GM10248 (cell line): ENCODE measurements at places on chromosomes 13 and 19.

- DNase-seq: no peak
These were observed 1.6 kb downstream of the BRSK1 start for GRCh38 chr19:55285229-55285890.

DNA sequence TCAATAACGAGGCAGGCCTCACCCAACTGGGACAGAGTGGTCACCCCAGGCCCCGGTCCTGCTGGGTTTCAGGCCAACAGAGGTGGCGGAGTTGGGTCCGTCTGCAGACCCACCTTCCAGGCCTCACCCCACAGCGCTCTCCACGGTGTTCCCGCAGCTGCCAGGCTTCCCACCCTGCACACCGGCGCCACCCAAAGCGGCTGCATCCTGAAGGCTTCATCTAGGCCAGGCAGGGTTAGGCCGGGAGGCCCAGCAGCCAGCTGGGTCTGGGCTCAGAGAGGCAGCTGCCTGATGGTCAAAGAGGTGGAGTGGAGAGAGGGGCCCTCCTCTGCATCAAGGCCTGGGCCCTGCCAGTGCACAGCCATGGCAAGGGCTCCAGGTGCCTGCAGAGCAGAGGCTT lies 44.1 kb downstream of the EPSTI1 start:
- no peak for DNase-seq

DNA sequence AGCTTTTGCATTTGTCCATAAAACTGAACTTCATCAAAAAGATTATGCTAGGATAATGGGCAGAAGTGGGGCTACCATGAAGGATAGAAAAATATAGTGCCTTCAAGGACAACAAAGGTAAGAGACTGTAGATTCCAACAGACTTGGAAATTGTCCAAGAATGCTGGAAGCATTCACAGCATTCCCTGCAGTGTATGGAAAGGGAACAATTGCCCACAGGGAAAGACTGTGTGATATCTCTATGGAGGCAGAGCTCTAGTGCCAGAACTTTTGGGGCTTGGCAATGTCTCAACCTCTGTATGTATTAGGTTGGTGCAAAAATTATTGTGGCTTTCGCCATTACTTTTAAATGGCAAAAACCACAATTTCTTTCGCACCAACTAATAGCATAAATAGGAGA lies 1598.8 kb upstream of the MIR17HG start:
- DNase-seq: no peak

- DNase-seq: no peak
These were observed 587 bp downstream of the S1PR4 start for GRCh38 chr19:3178973-3179738.

DNA sequence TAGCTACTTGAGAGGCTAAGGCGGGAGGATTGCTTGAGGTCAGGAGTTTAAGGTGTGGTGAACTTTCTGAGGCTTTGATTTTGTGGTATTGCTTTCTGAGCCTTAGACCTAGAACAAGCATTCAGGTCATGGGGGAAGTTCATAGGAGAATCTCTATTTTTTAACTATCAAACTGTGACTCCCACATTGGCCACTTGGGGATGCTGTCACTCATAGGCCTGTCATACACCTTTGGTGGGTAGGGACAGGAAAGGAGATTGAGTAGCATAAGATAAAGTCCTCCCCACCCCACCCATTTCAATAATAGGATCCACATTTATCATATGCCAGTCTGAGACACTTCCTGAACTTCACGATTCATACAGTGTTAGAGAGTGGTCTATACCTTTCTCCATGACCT lies 41.9 kb upstream of the PSG2 start:
- DNase-seq: no peak

DNA sequence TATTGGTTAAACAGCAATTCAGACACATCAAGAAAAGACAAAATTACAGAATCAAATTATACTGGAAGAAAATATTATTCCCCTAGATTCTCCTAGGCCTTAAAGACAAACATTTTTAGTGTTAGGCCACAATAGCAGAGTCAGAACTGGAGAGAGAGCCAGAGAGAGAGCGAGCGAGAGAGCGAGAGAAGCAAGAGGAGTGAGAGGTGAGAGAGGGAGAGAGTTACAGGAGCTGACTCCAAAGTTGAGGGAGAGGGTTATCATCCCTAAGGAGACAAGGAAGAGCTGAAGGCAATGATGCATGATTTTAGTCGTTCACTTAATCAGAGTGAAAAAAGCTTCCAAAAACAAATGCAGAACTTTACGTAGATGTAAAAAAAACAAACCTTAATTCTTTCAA lies 20.2 kb upstream of the ZNF227 start:
- no peak for DNase-seq

DNA sequence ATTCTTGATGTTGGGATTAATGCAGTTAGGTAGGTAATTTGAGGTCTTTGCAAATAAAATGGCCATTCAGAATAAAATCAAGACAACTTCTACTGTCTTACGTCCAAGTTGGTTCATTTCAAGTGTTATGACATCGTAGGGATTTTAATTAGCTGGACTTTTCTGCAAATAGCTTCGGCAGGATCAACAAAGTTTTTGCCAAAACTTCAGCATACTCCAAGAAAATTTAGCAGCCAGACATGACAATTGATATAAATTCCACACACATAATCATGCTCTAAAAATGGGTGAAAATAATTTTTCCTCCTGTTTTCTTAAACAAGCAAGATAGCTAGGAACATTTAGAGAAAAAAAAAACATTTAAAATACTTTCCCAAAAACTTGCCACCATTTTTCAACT lies 158.8 kb downstream of the RGCC start:
- DNase-seq: no peak

DNA sequence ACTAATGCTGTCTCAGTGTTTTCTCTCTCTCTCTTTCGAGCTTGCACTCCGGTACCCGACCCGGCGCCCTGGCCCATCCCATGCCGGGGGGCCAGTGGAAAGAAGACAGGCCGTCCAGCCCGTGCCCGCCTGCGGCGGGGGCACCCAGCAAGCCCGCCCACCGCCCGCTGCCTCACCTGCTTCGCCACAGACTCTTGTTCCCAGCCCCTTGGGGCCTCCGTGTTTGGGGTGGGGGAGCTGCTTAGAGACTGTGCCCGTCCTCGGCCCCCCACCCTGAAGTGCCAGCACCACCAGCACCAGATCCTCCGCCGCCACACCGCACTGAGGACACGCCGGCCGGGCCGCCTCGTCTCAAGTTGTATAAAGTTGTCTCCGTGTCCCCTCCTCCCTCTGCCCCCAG lies 2.4 kb downstream of the LENG9 start:
- no peak for DNase-seq

- DNase-seq: no peak
These were observed 69.7 kb upstream of the SLC15A1 start for GRCh38 chr13:98822225-98822606.

DNA sequence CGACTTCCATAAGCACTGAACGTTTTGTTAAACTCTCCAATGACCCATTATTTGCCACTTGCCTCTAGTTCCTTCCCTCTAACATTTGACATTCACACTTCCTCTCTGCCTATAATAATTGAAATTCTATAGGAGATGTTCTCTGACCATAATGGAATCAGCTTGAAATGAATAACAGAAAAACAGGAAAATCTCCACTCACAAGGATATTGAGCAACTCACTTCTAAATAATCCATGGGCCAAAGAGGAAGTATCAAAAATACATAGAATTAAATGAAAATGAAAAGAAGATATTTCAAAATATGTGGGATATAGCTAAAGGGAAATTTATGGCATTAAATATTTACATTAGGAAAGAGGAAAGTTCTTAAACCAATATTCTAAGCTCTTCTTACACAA lies 3.4 kb upstream of the FCGBP start:
- no peak for DNase-seq

- no peak for DNase-seq
These were observed 5.1 kb downstream of the UBAC2 start for GRCh38 chr13:99205621-99206220.

DNA sequence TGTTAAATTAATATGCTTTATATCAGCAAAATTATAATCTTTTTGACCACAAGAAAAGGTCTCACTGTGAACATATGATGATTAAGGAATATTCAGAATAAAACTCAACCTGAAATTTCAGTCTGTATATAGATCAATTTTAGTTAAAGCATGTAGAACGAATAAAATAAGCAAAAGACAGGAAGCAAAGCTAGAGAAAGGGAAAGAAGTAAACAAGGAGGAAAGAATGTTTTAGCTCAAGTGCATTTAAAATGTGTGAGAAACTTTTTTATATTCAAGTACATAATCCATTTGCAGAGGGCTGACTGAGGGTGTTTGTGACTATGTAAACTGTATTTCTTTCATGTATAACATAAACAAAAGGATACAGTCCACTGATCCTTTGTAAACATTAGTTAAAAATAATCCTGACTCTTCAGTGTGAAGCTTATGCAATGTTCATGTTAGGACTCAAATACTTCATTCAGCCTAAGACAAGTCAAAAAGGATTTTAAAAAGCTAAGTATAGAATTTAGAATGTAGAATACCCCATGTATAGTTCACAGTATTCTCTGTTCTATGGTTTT lies 472.1 kb downstream of the DIAPH3 start:
- DNase-seq: no peak

- DNase-seq: no peak
These were observed 38.8 kb downstream of the ZNF611 start for GRCh38 chr19:52695996-52696395.

- no peak for DNase-seq
These were observed 362.4 kb downstream of the DIAPH3 start for GRCh38 chr13:59801107-59801880.

DNA sequence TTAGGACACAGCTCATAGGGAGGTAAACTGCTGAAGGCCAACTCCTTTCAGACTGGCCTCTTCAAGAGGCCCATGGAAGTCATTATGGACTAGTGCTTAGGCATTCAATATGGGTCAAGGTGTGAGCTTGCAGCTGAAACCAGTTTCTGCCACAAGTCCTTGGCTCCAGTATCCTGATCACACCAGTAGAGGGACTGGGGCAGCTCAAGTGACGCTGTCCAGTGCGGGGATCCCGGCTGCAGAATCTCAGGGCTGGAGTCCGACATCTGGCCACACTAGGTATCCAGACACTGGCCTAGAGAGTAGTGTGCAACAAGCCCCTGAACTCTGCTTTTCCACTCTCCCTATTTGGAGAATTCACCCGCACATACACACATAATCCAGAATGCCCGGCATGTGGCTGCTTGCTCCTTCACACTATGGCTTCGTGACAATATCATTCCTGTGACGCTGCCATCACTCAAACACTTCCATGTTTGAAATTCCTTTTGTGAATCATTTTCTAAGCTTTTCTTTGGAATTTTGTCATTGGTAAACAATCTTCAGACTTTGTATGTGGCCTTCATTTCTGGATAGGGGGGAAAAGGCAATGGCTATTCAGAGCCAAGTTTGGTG lies 425.1 kb downstream of the EFNB2 start:
- no peak for DNase-seq

DNA sequence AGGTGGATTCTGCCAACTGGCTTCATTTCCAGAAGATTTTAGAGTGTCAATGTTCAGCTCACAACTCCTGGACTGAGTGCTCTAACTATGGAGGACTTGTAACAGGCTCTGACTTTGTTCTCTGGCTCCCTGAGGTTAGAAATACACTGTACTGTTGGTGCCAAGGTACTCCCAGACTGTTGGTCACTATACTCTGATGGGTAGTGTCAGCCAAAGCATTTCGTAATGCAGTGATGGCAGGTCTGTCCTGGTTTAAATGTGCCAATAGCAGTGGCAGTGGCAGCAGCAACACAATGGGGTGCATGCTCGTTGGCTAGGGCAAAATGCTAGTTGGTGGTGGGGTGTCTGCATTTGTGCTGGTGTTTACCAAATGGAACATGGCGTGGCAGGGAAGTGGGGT lies 472.2 kb downstream of the TDRD3 start:
- DNase-seq: no peak

DNA sequence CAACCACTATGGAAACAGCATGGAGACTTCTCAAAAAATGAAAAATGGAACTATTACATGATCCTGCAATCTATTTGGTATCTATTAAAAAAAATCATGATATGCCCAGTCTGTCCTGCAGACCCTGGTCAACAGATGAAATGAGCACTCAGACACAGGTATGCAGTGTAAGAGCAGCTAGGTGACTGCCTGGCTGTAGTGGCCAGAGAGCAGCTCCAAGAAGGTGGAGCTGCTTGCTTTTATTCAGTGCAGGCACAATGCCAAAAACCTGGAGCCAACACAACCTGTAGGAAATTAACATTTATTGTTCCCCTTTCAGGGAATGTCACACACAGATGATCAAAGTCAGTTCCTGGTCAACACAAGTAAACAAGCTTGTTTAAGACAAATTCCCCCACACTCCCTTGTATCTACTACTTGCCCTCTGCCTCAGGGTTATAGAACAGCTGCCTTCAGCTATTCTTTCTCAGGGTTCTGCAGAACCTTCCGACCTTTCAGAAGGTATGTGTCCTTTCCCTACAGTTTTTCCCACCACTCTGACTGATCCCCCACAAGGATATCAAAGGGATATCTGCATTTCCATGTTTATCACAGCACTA lies 933.7 kb upstream of the SLITRK5 start:
- no peak for DNase-seq

GRCh38 chr13:29361716-29362115 lies 233.8 kb downstream of the SLC7A1 start:
- no peak for DNase-seq

DNA sequence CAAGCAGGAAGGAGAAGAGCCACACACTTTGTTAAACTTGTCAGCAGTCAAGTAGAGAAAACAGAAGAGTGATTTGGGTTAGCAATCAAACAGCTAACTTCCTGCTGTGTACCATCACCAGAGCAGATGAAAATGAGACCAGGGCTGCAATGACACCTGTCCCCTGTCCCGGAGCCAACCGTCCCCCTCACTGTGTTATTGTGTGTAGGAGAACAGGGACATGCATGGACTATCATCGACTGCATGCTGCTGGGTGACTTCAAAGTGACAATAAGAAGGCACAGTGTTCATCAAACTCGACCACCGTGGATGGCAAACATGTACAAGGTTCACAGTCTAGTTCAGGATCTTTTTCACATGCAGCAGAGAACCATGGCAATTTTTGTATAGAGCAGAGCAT lies 94.0 kb upstream of the SLC15A1 start:
- no peak for DNase-seq

DNA sequence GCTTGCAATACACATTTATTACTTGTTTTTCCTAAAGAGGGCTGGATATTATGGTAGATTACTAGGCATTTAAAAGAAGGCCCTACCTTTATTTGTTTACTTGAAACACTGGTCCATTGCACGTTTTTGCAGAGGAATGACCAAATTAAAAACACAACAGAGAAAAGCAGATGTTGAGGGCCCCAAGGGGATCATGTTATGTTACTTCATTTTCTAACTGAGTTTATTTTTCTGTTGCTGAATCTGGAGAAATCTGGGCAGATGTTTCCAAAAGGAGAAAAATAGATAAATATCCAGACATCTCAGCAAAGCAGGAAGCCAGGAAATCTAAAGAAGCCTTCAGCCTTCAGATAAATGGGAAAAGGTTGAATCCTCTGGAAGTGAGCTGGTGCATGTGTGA lies 353.0 kb downstream of the NDFIP2 start:
- no peak for DNase-seq

- no peak for DNase-seq
These were observed 25.3 kb downstream of the HTR2A start for GRCh38 chr13:46871557-46871956.

- peak; percentile 48 for DNase-seq
These were observed 82.3 kb downstream of the RNASEH2B start for GRCh38 chr13:50991579-50992521.

GRCh38 chr13:73304442-73304841 lies 245.6 kb downstream of the KLF5 start:
- DNase-seq: no peak
